ENCODE measurements at places on chromosomes 12 and 14.

- DNase-seq, result no peak
Measured at GRCh38 chr14:86357119-86357518, 827.2 kb downstream of the FLRT2 start.

DNA sequence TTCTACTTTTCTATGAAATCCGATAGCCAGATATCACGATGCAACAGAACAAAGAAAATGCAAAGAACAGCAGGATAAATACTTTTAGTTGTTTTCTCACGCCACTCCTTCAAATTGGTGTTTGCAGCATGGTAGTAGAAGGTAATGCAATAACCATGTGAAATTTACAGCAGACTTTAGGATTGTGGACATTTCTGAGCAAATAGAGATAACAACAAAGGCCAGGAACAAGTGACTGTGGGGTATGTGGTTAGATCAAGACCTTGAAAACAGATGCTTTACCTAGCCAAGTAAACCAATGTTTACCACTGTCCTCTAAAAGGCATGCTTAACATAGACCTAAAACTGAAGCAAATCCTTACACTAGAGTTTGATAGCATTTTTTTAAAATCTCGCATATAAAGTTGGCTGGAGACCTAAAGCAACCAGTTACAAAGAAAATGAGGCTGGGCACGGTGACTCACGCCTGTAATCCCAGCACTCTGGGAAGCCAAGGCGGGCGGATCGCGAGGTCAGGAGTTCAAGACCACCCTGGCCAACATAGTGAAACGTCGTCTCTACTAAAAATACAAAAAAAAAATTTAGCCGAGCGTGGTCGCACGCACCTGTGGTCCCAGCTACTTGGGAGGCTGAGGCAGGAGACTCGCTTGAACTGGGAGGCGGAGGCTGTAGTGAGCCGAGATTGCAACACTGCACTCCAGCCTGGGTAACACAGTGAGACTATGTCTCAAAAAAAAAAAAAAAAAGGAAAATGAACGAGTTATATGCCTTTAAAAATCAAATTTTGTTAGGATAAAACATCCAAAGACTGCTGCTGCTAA is 123.2 kb upstream of the FOXN3 start:
- DNase-seq, result peak; percentile 80

GRCh38 chr12:16271062-16271461 is 6.4 kb downstream of the SLC15A5 start:
- no peak for DNase-seq

- peak; percentile 20 for DNase-seq
Measured at GRCh38 chr12:52307836-52308805, 13.1 kb downstream of the KRT83 start.

DNA sequence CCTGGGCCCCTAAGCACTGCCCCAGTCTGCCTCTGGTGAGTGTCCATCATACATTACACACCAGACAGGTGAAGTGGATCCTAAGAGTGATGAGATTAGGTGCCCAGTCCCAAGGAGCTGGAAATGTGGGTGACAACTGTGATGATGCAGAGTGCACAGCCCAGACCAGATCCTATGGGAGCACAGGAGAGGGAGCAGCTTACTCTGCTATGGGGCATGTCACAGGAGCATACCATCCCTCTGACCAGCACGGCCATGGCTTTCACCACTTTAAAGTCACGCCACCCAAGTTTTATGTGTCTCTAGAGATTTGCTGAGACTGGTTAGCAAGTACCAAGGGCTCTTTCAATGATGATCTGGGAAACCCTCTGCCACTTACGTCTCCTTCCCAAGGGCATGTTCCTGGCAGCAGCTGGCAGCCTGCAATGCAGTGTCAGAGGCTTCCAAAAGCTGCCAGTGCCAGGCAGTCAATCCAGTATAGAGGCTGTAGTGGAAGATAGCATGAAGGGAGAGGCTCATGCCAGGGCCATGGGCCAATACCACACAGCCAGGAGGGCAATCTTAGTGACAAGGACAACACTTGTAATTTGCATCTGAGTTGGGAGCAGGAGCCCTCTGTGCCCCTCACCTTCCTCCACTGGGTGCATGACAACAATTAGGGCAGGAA is 40.2 kb downstream of the STAB2 start:
- DNase-seq, result no peak

GRCh38 chr12:103314786-103315185 is 181.0 kb downstream of the C12orf42 start:
- DNase-seq, result no peak

DNA sequence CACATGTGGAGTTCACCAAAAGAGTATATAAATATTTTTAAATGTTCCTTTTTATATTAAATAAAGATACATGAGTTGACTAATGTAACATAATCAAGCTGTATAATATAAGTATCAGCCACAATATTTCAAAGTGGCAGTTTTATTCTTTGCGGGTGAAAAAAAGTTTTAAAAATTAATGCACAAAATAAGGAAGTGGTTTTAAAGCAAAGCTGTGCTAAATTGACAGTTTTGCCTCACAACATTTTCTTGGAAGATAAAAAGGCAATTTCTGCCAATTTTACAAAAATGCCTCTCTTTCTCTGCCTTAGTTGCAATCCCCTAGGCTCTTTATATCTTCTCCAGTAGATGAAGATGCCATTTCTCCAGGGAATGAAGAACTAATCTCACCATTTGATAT is 719.1 kb downstream of the C12orf50 start:
- DNase-seq, result no peak

- peak; percentile 94 for DNase-seq
Measured at GRCh38 chr12:93790472-93791152, 113.4 kb downstream of the CRADD start.

DNA sequence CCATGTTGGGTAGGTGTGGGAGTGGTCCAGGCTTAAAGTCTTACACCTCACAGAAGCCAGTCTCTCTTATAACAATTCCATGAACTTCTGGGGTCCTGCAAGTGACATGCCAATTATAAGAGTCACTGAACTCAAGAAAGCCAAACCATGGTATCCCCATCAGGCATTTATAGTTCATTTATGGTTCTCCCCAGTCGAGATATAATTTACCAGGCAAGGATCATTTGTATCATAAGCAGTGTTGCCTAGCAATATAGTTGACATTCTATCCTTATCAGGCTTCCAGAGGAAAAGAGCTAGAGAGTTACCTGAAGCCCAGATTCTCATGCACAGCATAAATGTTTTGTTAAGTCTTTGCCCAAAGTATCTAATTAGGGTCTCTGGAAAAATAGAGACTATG is 8.1 kb downstream of the JKAMP start:
- no peak for DNase-seq

DNA sequence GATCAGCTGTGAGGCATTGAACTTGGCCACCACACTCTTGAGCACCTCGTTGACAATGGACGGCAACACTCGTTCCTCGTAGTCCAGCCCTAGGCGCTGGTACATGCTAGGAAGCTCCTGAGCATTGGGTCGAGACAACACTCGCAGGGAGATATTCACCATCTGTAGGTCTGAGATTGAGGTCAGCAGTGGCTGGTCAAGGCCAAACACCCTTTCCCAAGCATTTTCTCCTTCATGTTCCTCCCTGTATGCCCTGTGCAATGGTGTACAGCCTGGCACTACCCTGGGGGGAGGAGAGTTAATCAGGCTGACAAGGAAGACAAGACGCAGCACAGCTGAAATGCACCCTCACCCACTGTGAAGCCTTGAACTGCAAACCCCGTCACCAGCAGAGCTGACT is 2.0 kb downstream of the PHB2 start:
- no peak for DNase-seq

GRCh38 chr12:71703206-71703605 is 17.3 kb downstream of the TMEM19 start:
- DNase-seq, result no peak

- DNase-seq, result no peak
Measured at GRCh38 chr12:103778781-103779180, 62.3 kb downstream of the NT5DC3 start.

DNA sequence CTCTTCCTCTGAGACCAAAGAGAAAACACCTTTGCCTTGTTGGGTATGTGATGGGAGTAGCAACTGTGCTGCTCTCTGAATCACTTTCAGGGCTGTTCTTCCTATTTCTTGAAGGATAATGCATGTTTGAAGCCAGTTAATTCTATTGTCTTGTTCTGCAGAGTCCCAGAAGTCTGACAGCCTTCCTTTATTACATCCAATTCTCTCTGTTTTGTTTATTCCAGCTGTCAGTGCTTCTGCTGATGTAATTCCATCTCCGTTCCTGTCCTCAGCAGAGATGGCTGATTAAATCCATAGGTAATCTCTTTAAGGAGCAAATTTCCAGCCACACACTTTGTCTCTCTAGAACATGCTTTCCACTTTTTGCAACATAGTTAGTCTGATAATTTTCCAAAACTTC is 59.7 kb downstream of the MGAT4C start:
- DNase-seq, result no peak

DNA sequence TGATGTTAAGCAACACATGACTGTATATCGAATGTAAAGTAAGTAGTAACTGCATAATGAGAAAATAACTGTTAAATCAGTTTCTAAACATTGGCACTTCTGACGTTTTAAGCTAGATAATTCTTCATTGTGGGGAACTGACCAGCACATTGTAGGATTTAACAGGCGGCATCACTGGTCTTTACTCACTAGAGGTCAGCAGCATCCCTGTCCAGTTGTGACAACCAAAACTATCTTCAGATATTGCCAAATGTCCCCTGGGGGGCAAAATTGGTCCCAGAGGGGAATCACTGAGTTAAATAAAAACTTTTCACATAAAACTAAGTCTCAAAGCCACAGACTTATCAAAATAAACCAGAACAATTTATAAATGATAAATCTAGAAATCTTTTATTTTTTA is 65.3 kb downstream of the BLTP3B start:
- no peak for DNase-seq

DNA sequence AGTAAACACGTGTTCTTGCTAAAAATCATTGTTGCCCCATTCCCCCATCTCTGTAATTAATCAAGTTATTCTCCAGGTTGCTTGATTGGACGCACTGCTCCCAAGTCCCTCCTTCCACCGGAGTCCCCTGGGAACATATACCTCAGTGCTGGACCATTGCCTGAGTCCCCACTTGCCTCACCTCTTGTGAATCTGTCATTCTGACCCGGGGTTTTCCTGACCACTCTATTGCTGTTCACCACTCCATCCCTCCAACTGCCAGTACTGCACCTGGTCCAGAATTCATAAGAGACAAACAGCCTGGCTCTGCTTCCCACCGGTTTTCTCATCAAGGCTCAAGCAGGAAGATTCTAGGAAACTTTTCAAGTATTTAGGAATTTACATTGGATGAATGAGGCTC is 555.9 kb downstream of the VRK1 start:
- no peak for DNase-seq

GRCh38 chr12:95151821-95152220 is 65.4 kb downstream of the FGD6 start:
- no peak for DNase-seq

GRCh38 chr12:28040246-28040645 is 67.7 kb upstream of the PTHLH start:
- no peak for DNase-seq

- DNase-seq, result no peak
Measured at GRCh38 chr14:48738186-48738925, 847.8 kb downstream of the RPS29 start.

- DNase-seq, result peak; percentile 38
Measured at GRCh38 chr12:16347391-16348298, at the start of gene MGST1. TSS of gene MGST1 (plus strand) at chr12:16347645. CDS start at chr12:16354253, 6,608 bp downstream.

DNA sequence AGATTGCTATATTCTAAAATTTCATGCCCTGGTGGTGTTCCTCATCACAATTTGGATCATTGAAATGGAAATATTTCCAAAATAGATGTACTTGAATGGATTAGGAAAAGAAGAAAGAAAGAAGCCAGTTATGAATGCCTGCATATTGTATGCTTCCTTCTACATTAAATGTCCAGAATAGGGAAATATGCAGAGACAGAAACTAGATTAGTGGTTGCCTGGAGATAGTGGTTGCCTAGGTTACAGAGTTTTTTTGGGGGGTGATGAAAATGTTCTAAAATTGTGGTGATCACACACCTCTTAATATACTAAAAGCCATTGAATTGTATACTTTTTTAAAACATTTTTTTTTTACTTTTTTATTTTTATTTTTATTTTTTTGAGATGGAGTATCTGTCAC is 18.0 kb downstream of the TUBA1A start:
- DNase-seq, result no peak

DNA sequence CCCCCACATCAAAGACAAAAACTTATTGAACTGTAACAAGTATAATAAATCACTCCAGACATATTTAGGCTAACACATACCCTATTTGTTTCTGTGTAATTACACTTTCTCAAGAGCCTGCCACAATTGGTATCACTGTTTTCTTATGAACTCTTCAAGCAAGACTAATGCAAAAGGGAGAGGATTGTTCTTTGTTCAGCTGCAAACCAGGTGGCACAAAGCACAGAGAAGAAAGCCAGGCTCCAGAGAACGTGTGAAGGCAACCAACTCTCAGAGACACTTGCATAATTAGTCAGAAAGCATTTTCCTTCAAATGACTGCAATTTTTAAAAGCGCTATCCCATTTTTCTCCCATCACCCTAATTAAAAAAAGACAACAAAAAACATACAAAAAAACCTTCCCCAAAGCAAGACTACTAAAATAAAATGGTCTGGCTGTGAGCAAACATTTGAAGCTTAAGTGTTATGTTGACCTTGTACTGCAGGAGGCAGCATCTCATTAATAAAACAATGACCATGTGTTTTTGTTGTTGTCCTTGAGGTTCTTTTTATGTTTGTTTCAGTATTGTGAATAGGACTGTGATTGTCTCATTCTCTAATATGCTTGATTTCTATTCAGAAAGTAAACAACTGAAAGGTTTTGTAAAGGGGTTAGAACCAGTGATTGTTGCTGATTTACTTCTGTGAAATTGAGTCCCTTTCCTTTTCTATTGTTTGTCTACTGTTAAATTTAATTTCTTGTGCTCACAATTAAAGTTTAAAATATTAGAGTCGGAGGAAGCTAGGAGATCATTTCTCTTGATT is 452.7 kb upstream of the PDE3A start:
- DNase-seq, result peak; percentile 39

GRCh38 chr14:28761438-28762291 is 4.9 kb upstream of the FOXG1 start:
- DNase-seq, result no peak

GRCh38 chr12:84276215-84276614 is 636.4 kb downstream of the SLC6A15 start:
- no peak for DNase-seq

- no peak for DNase-seq
Measured at GRCh38 chr14:98345161-98345560, 926.8 kb downstream of the BCL11B start.

DNA sequence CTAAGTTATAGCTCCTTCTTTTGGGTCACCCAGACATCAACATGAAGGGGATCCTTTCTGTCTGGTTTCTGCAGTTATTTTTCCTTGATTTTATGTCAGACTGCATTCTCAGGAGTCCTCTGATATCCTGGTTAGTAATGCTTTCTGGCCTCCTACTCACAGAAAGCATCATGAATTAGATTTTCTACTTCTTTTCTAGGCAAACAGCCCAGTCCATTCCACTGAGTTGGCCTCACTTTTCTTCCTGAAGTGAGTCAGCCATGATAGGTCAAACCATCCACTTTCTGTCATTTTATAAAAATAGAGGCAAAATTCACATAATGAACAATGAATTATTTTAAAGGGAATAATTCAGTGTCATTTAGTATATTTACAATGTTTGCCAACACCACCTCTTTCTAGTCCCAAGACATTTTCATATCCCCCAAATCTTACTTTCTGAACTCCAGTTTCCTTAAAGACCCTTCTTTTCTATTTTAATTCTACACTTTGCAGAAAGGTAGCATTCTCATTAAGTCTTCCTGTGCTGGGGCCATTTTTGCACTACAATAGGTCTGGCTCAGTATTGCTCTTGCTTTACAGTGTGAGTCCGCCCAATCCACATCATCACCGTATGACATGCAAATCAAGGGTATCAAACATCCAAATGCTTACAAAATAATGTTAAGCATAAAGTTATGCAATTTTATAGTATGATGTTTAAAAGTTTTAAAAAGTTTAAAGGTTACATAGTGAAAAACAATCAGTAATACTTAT is 95.1 kb downstream of the UNC79 start:
- DNase-seq, result no peak
